Neural progenitor cell (in vitro differentiated cells): ENCODE measurements at places on chromosomes 6 and 20. TPM values are rescaled to one million over a fixed set of nuclear protein-coding genes. Genes with fewer than 3 reads are reported as not detected.

- peak; percentile 87 for DNase-seq
- H3K4me3 ChIP-seq, result peak overlapping the region; percentile 92
- H3K36me3 ChIP-seq, result no peaks in the 10 kb centered on the region
- peaks cover 43% of the 10 kb centered on the region for H3K4me1 ChIP-seq
- H3K27ac ChIP-seq, result peak overlapping the region; percentile 85
These were observed 1.1 kb upstream of the CLIC1 start for GRCh38 chr6:31737315-31737990.

SLC22A2 gene
- total RNA-seq, result not detected in 2 replicates

DNA sequence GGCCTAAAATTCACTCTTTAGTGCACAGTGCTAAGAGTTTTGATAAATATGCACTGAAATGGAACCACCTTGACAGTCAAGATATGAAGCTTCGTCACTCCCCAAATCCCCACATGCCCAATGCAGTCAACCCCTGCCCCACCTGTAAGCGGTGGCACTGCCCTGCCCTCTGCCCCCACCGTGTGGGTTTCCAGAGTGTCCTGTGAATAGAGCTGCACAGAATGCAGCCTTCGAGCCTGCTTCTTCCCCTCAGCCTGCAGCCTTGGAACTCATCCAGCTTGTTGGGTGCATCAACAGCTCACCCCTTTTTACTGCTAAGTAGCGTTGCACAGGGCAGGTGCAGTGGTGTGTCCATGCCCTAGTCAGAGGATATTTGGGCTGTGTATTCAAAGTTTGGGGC lies 216.3 kb downstream of the SYNDIG1 start:
- no peak overlapping the region for H3K27ac ChIP-seq
- no peaks in the 10 kb centered on the region for H3K36me3 ChIP-seq
- no peaks in the 10 kb centered on the region for H3K27me3 ChIP-seq

ULBP3 gene
- total RNA-seq, result 3.9 and 7.1 TPM in 2 replicates

DNA sequence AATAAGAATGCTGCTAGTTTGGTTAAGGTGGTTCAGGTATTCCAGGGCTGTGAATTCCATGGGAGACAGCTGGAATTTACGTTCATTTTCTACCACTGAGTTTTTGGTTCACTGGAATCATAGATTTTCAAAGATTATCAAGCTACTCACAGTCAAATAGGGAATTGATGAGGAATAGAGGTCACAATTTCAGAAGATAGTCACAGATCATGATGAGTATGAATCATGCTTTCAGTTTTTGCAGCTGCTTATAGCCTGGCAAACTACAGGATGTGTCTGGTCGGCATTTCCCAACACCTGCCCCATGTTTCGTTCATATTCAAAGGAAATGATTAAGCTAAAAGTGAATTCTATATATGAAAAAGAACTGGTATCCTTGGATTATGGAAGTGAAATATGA lies 58.7 kb downstream of the BCKDHB start:
- no peak overlapping the region for H3K4me3 ChIP-seq
- peaks cover 13% of the 10 kb centered on the region for H3K4me1 ChIP-seq
- H3K27me3 ChIP-seq, result no peaks in the 10 kb centered on the region
- no peak overlapping the region for H3K27ac ChIP-seq

DNA sequence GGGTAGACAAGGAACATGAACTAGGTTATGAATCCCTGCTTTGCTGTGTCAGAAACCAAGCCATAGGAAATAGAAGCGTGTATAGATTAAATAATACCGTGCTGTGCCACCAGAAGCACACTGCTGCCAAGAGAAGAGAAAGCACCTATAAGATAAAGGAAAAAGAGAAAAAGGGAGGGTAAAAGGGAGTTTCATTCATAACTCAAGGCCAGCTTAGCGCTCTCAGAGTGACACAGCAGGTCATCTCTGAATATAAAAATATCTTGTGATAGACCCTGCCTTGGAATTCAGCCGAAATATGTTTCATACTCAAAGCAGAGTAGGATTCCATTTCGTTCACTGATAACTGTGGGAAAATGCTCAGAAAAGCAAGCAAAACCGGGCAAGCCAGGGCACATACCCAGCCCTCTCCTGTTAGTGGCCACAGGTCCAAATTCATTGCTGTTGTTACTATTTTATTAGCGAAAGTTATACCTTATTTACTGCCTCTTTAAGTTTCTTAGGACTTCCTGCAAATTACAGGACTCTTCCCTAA lies 8.7 kb downstream of the JAG1 start:
- H3K27ac ChIP-seq, result no peak overlapping the region
- no peaks in the 10 kb centered on the region for H3K27me3 ChIP-seq
- H3K36me3 ChIP-seq, result peaks cover 15% of the 10 kb centered on the region
- no peak for DNase-seq

- H3K27me3 ChIP-seq, result no peaks in the 10 kb centered on the region
- H3K36me3 ChIP-seq, result no peaks in the 10 kb centered on the region
- no peak overlapping the region for H3K27ac ChIP-seq
- DNase-seq, result no peak
These were observed 102.3 kb downstream of the TBC1D7 start for GRCh38 chr6:13226071-13226470.

ZBTB46 gene
- 8.1 and 13.9 TPM in 2 replicates for total RNA-seq

GRCh38 chr6:137761072-137761471 lies 106.0 kb upstream of the TNFAIP3 start:
- no peak overlapping the region for H3K4me3 ChIP-seq
- no peak for DNase-seq
- H3K4me1 ChIP-seq, result no peaks in the 10 kb centered on the region
- H3K27me3 ChIP-seq, result no peaks in the 10 kb centered on the region

DPPA5 gene
- total RNA-seq, result not detected in 2 replicates

GRCh38 chr20:46027245-46027853 lies 1.7 kb upstream of the SLC12A5 start:
- peak; percentile 93 for DNase-seq
- H3K27me3 ChIP-seq, result peaks cover 98% of the 10 kb centered on the region
- H3K4me3 ChIP-seq, result no peak overlapping the region
- H3K27ac ChIP-seq, result no peak overlapping the region

PDYN gene
- total RNA-seq, result 0.12 and 0.30 TPM in 2 replicates

SLC17A4 gene
- not detected in 2 replicates for total RNA-seq

DNA sequence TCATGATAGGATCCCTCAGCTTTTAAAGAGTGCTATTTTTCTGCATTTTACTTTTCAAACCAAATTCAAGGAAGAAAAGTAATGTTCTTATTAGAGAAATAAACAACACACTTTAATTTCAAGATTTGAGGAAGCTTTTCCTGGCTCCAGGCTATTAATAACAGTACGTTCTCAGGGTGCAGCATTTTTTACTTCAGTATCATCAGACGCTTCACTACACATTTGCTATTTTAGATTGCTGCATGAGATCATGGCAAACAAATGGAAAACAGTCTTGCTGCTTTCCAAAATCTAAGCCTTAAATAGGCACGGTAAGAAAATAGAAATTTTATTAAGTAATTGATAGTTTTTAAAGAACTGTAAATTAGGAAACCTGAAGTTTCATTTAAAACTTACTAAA lies 253.6 kb upstream of the EXOC2 start:
- no peaks in the 10 kb centered on the region for H3K4me1 ChIP-seq
- no peaks in the 10 kb centered on the region for H3K27me3 ChIP-seq
- DNase-seq, result no peak
- H3K36me3 ChIP-seq, result no peaks in the 10 kb centered on the region
- H3K4me3 ChIP-seq, result no peak overlapping the region

GRCh38 chr20:22821796-22822195 lies 213.3 kb upstream of the SSTR4 start:
- H3K4me3 ChIP-seq, result no peak overlapping the region
- DNase-seq, result no peak
- H3K27me3 ChIP-seq, result no peaks in the 10 kb centered on the region
- no peak overlapping the region for H3K27ac ChIP-seq

GRCh38 chr20:63035603-63036185 lies 28.9 kb upstream of the BHLHE23 start:
- H3K4me1 ChIP-seq, result peaks cover 16% of the 10 kb centered on the region
- no peak overlapping the region for H3K27ac ChIP-seq
- no peaks in the 10 kb centered on the region for H3K36me3 ChIP-seq
- no peak for DNase-seq
